ENCODE measurements at places on chromosomes 2 and 18.

- no peak for DNase-seq
Measured at GRCh38 chr2:138183705-138184104, 219.4 kb downstream of the HNMT start.

- no peak for DNase-seq
Measured at GRCh38 chr2:72797740-72798139, 28.1 kb downstream of the EXOC6B start.

DNA sequence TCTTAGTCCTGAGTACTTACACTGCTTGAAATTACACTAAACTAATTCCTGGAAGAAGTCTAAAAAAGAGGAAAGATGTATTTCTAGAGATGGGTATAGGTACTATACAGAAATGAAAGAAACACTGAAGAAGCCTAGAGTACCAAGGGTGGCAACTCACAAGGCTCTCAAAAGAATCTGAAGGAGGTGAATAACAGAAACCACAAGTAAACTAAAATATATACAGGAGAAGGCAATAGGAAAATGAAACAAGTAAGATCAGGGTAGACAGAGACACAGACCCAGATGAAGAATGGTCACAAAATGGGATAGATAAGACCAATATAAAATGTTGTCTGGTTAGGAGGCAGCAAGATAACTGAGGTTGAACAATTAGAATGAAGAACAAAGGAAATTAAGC is 59.9 kb downstream of the USP37 start:
- no peak for DNase-seq

DNA sequence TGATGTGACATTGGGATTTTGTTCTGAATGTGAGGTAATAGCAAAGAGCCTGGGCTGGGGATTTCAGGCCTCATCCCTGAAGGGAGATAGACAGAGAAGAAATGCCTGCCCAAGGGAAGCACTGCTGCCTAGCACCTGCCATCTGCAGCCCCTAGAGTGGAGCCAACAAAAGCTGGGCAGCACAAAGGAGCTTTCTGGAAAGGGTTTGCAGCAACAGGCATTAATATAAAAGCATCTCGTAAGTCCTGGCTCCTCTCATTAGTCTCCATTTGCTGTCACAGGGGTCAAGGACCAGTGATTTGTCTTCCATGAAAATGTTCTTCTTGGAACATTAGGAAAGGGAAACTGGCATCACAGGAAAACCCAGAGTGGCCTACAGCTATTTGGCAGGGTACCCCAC is 157.2 kb upstream of the SLC14A2 start:
- DNase-seq = no peak

DNA sequence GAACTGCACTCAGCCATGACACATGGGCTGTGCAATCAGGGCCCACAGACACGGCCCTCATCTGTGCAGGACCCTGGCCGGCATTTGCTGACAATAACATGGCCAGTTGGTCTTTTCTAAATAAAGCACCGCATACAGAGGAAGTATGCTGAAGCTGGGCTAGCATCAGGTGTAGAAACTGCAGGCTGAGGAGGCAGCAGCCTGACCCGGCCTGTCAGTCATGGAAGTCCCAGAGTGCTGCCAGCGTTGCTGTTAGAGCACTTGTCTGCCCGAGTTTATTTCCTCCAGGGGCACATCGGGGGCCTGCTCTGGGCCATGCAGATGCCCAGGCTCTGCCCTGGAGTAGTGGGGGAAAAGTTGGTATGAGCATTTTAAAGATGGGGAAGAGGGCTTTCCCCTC is 4.1 kb upstream of the PTPN18 start:
- no peak for DNase-seq

GRCh38 chr2:218229851-218230250 is 12.9 kb downstream of the ARPC2 start:
- peak; percentile 27 for DNase-seq

DNA sequence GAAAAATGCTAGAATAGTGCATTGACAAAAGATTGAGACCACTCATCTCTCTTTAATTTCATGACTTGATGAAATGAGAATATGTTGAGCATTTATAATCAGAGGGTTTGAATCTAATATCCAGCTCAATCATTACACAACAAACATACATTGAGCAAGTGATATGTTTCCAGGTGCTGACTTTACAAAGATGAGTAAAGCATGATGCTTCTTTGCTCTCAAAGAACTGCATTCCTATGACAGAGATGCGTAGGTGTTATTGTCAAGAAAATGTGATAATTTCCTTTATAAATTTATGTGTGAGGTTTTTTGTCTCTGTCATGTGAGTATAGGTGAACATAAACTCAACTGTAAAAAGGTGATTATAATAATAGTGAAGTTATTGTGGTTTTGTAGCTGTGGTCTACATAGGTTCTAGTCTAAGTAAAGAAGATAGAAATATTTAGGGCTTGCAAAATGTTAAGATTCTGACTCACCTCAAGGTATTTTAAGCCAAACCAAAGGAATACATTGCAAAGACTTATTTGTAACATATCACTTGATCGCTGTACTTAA is 389.8 kb downstream of the GALNT13 start:
- no peak for DNase-seq

DNA sequence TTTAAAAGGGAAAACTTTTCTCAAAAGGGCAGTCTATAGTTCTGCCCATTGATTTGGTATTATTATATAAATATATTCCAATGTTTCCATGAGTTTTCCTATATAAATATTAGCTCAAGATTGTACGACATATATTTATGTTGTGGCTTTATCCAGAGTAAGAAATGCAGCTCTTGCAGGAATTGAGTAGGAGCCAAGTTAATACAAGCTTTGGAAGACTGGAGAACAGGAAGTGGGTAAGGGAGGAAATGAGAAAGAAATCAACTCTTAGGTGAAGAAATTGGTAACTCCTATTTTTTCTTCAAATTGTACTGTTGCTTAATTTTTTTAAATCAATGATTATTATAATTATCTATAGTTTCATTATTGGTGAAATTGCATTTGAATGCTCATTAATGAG is 105.4 kb upstream of the FAM117B start:
- peak; percentile 71 for DNase-seq

- DNase-seq = no peak
Measured at GRCh38 chr18:46378864-46379207, 274.7 kb downstream of the HAUS1 start.

GRCh38 chr2:206937555-206937954 is 1.8 kb upstream of the CPO start:
- no peak for DNase-seq

DNA sequence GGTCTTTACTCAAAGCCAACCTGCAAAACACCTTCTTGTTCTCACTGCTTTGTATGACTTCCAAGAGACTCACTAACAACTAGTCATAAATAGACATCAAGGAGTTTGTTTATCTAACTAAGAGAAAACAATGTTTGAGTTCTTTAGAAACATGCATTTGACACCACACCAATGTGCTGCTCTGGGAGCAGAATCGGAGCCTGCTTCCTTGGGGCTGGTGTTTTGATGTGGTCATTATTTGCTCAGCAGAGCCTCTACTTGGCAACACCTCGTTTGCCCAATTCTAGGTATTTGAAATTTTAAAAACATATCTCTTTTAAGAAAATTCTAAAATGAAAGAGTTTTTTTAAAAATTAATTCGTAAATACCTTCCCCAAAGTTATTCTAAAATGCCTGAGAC is 167.5 kb downstream of the BCL2 start:
- DNase-seq = no peak

- no peak for DNase-seq
Measured at GRCh38 chr2:142778289-142778688, 99.2 kb upstream of the KYNU start.

- no peak for DNase-seq
Measured at GRCh38 chr2:130836501-130837174, at the start of gene ARHGEF4. TSS of gene ARHGEF4 (plus strand) at chr2:130836914. CDS start at chr2:130836954, 40 bp downstream.

DNA sequence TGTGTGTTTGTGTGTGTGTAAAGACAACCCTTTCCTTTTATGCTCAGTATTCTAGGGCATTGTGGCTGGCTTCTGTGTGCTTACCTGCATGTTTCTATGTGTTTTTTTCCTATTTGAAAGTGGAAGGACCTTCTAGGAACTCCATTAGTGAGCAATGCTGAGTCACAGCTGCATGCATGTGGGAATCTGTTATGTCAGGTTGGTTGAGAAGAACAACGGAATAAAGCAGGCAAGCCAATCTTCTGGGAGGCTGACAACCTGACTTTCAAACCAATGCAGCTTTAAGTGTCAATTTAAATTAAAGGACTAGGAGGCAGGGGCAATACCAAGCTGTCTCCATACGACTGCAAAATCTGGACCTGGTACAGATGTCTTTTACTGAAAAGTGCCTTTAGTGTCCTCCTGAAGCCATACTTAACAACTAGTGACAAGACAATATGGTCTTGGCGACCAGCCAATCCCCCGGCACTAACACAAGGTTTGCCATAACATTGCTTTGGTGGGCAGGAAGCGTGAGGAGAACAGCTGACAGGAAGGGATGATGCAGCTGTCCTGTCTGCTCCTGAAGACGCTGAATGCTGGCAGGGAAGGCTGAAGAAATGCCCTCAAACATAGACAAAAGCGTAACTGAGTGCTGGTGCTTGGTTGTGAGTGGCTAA is 514.7 kb upstream of the CDH7 start:
- peak; percentile 28 for DNase-seq

DNA sequence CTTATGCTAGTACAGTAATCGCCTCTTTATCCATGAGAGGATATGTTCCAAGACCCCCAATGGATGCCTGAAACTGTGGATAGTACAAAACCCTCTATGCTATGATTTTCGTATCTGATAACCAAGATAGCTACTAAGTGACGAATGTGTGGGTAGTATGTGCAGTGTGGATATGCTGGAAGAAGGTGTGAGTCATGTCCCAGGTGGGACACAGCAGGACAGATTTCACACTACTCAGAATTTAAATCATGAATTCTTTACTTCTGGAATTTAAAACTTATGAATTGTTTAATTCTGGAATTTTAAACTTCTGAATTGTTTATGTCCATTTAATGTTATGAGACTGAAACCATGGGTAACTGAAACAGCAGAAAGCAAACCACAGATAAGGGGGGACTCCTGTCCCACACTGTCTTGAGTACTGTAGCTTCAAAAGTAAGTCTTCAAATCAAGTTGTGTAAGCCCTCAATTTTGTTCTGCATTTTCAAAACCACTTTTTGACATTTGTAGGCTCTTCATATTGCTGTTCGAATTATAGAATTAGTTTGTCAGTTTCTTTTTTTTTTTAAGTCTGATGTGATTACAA is 116.0 kb downstream of the LTBP1 start:
- DNase-seq = peak; percentile 25

- no peak for DNase-seq
Measured at GRCh38 chr2:10242998-10243925, 59.4 kb upstream of the HPCAL1 start.

- peak; percentile 3 for DNase-seq
Measured at GRCh38 chr18:67301592-67301991, 214.9 kb downstream of the DSEL start.

DNA sequence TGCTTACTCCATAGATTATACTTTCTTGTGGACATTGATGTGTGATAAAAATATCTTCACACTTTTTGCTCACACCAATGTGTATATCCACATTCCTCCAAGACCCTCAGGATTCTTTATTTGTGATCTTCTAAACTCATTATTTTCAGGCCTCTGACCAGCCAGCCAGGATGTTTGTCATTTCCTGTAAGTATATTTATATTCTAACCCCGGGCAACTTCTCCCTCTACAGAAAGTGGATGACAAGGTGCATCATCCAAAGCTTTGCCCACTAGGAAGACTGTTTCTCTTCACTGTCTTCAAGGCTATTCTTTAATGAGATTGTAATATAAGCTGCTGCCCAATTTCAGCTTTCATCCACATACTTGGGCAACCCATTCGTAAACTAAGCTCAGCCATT is 3.6 kb upstream of the CWC22 start:
- peak; percentile 11 for DNase-seq

DNA sequence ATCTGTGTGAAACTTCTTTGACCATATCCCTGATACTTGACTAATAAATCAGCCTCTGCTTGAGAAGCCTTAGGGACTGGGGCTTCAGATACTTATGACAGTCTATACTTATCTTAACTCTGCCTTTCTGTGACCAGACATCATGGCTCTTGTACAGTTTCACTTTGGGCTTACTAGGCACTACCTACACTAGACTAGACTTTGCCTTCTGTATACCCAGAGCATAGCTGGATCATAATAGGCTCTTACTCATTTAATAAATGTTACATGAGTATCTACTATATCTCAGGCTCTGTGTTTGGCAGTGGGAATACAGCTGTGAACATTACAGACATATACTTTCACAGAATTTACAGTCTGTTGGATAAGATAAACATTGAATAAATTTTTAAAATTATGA is 9.0 kb downstream of the UGP2 start:
- DNase-seq = no peak

DNA sequence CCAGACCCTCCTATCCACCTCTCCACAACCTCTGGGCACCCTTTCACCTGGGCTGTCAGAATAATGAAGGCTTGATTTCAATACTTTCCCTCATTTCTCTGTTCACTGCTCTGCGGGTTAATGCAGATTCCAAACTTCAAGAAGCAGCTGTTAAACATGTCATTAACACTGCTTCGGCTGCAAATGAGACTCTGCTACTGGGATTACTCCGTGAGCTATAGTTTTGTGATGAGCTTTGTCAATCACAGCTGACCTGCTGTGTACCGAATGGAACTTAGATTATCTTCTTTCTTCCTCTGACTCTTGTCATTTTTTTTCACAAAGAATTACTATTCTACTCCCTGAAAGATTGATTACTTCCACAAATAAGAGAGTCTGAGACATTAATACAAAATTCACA is 160.5 kb downstream of the TMEM182 start:
- no peak for DNase-seq

DNA sequence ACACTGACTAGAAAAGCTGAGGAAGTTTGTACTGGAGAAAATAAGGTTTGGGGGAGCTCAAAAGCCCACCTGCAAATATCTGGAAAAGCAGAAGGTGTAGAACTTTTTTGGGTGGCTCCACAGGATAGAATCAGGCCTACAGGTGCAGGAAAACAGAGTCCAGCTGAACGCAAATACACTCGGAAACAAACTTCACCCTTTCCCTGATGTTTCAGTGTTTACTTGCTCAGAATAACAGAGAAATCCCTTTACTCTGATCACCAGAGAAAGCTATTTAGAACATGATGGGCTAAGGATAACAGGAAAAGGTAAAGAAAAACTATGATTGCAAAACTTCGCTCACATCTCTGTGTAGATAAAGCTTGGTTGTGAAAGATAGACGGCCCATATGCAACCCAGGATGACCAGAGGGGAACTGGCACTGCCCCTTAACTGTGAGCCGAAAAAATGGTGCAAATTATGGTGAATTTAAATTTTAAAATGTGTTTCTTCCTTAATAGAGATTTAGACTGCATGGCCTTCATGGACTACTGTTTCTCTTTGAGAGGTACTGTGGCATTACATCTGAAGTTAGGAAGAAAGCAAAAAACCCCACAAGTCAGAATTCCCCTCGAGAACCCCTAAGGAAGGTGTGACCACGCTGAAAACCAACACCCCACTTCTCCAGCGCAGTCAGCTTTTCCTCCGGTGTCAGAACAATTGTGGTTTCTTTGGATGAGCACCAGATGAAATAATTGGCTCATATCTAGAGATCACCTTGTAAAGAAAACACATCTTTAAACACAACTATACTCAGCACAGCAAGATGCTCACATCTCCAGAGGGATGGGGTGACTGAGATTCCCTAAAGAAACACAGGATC is 84.5 kb upstream of the TMEM247 start:
- DNase-seq = no peak

- DNase-seq = peak; percentile 92
Measured at GRCh38 chr2:10424051-10424450, 24.1 kb downstream of the ODC1 start.
